ENCODE measurements at places on chromosomes 2 and 18.

DNA sequence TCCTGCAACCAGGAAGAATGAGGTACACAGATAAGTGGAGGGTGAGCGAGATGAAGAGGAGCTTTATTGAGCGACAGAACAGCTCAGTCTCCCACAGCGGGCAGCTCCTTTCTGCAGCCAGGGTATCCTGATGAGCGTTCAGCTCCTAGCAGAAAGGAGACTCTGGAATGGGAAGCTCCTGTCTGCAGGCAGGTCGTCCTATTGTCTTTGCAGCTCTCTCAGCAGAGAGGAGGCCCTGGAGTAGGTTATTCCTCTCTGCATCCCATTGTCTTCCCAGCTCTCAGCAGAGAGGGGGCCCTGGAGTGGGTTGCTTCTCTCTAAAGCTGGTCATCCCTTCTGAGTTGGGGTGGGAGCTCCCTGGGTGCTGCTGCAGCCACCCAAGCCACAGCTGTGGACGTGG is 41.2 kb downstream of the TAF1B start:
- DNase-seq: no peak

GRCh38 chr2:70085711-70086277 is 1.5 kb upstream of the PCBP1 start:
- DNase-seq: no peak

DNA sequence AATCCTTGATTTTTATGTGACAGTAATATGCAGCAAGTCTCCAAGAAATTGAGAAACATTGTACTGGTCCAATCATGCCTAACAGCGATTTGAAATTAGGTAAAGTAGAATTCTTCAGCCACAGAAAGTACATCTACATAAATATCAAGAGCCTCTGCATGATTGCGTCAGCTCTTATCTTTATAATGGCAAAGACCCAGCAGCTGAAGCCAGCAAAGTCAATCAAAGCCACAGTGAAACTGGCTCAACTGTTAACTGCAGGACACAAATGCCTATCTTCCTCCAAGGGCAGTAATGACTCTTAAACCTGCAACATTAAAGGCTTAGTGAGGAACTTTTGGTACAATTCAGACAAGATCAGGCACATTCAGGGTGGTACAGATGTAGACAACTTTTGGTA is 102.5 kb downstream of the BARD1 start:
- DNase-seq: no peak

GRCh38 chr2:74297391-74297790 is 45.8 kb downstream of the SLC4A5 start:
- no peak for DNase-seq

DNA sequence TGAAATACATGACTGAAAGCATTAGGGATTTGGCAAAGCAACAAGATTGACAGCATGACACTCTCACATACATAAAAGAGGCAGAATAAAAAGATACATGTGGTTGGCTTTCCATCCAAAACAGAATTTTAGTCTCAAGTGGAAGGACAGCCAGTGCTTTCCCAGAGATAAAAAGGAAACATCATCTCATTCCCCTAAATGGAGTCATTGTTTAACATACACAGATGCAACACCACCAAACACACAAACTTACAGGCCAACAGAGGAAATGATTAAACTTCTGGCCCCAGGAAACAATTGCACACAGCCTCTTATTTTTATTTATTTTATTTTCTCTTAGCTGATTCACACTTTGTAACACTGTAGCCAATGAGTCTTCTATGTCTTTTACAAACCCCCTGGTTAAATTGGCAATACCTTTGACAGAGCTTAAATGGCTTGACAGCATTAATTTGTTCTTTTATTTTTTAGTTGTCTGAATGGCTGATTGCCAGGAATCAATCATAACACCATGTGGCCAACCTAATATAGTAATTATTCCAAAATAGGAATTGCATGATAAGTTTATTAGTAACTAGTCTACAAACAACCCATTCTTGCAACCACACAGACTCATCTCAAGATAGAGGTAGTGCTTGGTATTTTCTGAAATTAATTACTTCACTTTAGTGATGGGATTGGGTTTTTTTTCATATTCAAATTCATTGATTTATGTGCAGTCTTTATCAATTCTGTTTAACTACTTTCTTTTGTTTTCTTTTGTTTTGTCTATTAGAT is 190.5 kb downstream of the RND3 start:
- no peak for DNase-seq

DNA sequence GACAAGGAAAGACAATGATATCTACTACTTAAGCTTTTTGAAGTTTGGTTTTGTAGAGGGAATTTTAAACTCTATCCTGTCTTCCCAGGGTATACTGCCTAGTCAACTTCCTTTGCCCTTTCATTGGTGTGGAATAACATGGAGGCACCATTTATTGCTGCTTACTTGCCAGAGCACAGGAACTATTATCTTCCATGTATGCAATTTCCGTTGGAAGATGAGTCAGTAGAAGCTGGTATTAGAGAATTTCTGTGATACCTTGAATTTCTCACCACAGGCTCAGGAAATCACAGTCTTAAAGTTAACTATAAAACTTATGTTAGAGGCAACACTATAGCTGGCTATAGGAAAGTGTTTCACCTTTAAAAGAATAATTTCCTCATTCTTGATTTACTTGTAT is 40.9 kb upstream of the RGPD4 start:
- no peak for DNase-seq

DNA sequence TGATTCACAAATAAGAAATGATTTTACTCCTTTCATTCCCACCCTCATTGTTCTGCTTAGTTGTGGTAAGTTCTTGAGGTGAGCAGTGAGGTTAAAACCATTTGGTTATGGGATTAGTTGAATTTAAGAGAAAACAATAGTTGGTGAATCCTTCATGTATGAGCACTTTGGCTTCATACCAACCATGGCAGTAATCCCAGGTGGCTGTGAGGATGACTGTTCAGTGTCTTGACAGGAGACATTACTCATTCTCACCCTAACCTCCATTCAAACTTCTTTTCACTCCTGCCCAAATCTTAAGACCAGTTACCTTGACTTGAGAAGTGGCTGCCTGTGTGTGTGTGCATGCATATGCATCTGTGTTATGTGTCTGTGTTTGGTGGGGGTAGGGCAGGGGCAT is 143.1 kb downstream of the SETBP1 start:
- no peak for DNase-seq

DNA sequence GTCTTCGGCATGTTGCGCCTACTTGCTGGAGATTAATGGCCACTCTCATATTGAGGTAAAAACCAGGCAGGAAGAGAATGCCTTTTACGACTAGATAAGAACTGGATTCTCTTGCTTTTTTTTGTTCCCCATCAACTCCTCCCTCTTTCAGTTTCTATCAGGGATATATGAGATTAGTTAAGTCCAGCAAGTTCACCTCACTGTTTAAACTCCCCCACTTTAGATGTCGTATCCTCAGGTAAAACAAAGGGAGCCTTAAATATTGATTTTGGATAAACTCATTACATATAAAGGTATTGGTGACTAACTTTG is 98.4 kb downstream of the PLEKHM3 start:
- DNase-seq: no peak

DNA sequence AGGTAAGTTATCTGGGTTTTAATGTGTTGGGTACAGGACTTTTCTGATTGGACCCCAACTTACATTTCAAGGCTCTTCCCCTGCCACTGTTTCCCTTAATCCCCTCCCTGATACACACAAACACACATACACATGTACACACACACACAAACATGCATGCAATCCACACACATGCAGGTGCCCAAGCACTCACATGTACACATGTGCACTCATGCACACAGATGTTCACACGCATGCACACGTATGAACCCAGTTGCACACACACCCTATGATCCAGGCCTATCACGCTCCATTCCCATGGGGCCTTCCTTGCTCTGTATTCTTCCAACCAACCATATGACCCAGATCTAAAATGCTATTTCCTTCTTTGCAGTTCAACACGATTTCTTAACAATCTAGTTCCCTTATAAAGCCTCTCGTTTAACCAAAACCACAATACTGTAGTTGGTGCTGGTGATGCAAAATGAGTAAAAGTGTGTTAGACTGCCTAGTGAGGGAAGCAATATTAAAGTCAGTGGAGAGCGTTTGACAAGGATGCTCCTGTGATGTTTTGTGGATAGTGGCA is 11.1 kb downstream of the SERPINB8 start:
- DNase-seq: no peak

GRCh38 chr2:62738981-62739936 is 33.7 kb downstream of the EHBP1 start:
- DNase-seq: no peak

DNA sequence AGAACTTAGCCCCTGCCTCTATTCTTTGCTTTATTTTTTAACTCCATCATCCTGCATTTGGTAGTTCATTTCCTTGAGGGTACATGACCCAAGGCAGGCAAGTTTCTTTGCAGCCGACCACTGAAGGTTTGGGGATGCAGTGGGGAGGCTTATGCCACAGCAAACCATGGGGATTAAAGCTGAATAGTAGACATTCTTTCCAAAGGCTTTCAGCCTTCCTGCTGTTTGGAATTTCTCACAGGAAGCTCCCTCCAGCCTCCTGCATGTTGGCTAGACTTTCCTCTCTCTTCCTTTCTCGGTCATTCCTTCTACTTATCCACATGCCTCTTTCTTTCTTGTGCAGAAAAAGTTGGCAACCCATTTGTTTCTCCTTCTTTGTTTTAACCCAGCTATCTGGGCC is 77.3 kb downstream of the SOCS6 start:
- no peak for DNase-seq

GRCh38 chr18:65057439-65058083 is 693.3 kb upstream of the CDH7 start:
- no peak for DNase-seq

GRCh38 chr2:57497489-57498096 is 549.0 kb upstream of the VRK2 start:
- no peak for DNase-seq

DNA sequence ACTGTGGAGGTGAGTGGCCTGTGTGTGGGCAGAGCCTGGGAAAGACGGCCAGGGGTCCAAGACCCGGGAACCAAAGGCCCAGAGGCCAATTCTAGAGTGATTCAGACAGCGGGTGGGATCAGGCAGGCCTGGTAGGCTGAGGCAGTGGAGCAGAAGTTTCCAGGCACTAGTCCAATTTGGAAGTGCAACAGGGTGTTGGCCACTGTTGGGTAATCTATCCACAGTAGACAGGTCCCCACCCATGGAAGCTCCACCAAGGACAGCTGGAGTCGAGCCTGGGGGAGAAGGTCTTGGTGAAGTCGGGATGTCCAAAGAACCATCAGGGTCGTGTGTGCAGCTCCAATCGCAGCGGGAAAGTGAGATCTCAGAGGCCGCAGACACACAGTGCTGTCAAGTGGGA is 125.8 kb upstream of the COPS8 start:
- DNase-seq: no peak

DNA sequence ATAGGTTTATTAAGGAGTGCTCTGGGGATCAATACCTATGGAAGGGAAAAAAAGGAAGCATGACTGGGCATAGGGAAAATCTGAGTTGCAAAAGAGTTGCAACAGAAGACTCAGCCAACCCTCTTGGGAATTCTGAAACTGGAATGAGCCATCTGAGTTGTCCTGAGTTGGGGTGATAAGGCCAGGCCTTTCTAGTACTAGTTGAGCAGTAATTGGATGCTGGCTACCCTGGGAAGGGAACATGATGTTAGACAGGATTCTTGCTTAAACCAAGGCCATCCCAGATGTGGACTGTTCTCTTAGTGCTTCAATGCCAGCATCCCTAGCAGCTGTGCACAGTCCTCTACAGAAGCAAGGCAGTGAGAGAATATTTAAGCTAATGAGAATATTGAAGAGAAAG is 348.8 kb upstream of the GULP1 start:
- no peak for DNase-seq

DNA sequence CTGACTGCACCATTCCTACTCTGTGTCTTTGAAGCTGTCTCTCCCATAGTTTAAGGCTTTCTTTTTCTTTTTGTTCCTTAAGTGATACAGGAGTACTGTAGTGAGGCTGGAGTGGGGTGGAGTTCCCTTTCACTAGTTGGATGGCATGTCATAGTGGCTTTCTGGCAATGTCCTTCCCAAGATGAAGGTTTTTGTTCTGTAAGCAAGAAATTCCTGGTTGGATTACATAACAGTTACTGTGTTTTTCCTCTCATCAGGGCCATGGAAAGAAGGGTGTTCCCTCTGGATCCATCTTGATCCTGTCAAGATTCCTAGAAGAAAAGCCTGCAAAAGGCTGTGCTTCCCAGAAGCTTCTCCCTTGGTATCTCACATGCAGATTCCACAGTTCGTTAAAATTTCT is 84.2 kb downstream of the ACKR3 start:
- no peak for DNase-seq

GRCh38 chr2:197894751-197895274 is 90.4 kb downstream of the PLCL1 start:
- no peak for DNase-seq

GRCh38 chr2:5791371-5791770 is 99.2 kb downstream of the SOX11 start:
- no peak for DNase-seq

GRCh38 chr2:197960786-197961185 is 156.4 kb downstream of the PLCL1 start:
- DNase-seq: no peak

DNA sequence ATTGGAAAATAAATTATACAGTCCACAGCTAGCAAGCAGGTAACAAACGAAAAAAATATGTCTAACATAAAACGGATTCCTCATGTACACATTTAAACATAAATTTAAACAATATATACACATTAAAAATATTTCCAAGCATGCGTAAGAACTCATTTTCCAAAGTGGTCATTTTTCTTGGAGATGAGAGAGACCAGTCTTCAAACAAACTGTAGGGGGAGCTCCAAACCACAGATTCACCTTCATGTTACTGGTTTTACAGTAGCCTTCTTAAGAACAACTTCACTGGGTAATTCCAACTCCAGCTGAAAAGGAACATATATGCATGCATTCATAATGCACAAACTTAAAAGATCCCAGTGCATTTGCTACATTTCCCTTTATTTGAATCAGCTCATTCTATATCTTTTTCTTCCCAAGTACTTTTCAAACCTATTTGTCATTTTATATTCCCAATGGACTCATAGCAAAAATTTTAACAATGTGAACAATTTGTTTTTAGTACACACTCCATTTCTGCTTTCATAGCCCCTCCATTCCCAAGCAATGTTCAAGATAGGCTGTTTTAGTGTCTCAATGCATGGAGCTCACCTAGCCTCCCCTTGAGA is 4.7 kb upstream of the STAMBP start:
- DNase-seq: no peak

GRCh38 chr18:74251297-74252038 is 40.3 kb downstream of the CYB5A start:
- no peak for DNase-seq

DNA sequence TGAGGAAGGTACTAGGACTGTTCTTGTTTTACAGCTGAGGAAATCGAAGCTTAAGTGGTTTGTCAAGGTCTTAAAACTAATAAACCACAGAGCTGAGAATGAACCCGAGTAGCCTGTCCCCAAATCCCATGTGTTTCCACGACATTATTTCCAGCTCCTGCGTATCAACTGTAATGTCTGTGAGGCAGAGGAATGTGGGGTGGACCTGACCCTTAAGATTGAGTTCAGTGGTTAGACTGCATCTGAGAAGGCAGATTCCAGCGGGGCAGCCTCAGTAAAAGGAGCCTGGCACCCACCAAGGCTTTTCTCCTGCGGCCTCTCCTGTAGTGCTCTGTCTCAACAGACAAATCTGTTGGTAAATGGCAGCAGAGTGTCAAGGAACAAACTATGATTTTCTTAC is 81.9 kb upstream of the TMEM178A start:
- DNase-seq: no peak

GRCh38 chr18:48202006-48202348 is 207.2 kb downstream of the ZBTB7C start:
- no peak for DNase-seq
